GM23338 (cell line): ENCODE measurements at places on chromosomes 7 and 10. TPM values are rescaled to one million over a fixed set of nuclear protein-coding genes. Genes with fewer than 3 reads are reported as not detected.

DNA sequence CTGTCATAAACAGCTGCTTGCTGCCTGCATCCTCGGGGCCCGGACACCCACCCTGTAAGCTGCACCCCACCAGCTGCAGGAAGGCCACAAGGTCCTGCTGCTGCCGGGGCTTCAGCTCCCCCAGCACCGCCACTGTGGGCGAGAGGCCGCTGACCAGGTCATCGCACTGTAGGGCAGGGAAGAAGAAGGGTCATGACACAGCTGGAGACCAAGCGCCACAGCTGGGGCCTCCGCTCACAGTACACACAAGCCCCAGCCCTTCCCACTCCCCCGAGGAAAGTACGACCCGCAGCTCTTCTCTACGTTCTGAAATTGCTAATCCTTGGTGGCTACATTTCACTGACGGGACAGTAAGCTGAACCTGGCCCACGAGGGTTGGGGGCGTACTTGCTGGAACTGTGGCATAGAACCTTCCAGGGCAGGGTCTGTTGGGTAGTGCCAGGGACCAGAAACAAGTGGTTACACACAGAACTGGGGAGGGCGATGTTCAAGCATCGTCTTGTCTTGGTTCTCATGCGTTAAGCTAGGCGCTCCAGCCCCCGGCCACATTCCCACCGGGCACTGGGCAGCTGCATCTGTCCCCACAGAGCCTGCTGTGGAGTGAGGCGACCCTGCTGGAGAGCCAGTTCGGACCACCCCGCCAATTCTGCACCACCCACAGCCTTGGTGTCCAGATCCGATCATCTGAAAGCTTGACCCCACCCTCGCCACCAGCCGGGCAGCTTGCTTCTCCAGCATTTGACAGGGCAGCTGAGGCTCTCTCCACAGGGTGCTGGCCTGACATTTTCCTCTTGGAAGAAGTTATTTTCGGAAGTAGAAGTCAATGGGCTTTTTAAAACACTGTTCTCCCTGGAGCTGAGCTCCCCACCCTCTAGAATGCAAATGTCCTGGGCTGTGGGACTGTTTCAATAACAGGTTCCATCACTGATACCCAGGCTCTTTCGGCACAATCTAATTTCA, 50.8 kb downstream of the GSDME start:
- no peak for DNase-seq

DNA sequence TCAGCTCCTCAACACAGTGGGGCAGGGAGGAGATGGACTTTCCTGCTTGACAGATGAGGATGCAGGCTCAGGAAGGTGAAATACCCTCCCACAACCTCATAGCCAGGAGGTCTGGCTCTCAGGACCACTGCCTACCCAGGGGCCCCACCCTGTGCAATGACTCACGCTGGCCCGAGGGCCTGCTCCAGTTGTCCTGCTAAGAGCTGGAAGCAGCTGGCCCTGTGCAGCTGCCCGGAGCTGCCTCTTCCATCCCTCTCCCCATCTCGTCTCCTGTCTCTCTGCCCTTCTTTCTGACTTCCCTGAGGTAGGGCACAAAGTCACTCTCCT, 123.9 kb downstream of the ZMIZ1 start:
- DNase-seq: no peak

DNA sequence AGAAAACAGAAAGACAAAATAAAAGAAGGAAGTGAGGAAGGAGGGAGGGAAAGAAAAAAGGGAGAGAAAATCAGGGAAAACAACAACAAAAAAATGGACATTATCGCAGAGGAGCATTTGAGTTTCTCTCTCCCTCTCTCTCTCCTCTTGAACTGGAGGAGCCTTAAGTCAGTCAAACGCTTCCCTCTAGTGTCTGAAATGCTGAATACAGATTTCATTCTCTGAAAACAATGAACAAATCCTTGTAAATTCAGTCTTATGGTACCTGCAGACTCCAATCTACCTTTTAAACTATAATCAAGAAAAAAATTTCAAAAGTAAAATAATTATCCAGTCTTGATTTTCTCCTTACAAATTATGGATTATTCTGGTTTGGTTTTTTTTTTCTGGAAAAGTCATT, 89.2 kb upstream of the PFKP start:
- peak; percentile 77 for DNase-seq

- no peak for DNase-seq
Observed at GRCh38 chr10:130072247-130072646, 38.4 kb downstream of the C10orf143 start.

Gene XRCC2
- total RNA-seq: 25.7 and 33.2 TPM in 2 replicates

DNA sequence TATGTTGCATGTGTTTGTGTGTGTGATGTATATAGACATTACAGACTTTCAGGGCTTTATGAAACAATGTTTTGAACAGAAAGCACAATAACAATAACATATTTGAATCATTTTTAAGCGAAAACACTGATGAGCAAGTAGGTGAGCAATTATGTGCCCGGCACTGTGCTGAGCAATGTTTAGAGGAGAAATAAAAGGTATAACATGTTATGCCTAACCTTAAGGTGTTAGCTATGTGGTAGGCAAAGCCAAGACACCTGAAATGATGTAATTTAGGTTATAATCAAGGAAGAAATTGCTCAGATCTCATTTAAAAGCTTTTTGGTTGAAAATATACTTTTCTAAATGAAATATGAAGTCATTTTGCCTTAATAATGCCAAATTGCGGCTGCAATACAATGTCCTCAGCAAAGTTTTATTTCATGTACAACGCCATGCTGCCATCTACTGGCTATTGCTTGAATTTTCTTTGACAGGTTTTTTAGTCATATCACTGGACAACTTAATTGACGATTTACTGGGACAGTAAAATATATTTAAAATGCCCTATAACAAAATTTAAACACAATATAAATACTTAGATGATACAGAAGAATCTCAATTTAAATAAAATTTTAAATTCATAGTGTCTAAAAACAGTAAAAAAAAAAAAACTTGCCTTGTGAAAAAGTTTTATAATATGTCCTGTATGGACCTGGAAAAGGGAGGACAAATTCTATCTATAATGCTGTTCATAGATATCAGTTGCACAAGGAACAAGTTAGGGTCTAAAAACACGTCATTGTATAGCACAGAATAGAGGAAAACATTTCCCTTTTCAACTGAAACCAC, 131.1 kb upstream of the CDK1 start:
- DNase-seq: peak; percentile 82

Gene DEPP1
- 0.12 and 1.3 TPM in 2 replicates for total RNA-seq

DNA sequence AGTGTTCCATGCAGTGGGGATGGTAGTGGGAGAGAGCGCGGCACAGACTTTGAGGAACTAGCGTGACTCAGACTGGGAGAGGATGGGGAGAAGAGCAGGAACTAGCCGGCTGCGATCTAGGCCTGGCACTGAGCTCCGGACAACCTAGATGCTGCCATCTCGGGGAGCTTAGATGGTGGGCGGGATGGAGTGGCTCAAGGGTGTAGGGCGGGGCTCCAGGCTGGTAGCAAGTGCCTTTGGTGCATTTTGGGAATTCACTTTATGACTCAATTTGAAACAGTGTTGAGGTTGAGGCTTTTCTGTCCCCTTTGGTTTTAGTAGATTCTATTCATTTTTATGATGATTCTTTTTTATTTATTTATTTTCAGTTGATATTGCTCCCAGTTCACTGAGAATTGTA, 185.3 kb upstream of the GPR26 start:
- DNase-seq: no peak

DNA sequence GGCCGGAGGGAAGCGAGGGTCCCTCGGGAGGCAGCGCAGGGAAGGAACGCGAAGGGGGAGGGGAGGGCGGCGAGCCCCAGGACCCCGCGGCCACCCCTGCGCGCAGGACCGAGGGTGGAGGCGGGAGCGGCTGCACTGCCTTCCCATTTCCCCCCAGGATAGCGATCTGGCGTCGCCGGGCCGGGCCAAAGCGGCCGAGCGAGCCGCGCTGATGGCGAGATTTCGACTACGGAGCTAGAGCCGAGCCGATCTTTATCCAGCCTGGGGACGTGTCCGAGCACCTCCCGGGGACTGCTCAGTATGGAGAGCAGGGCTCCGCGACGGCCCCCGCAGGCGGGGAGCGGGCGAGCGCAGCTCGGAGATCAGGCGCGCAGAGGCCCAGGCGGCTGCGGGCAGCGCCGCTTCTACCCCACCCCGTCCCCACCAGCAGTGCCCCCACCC, 590 bp upstream of the CRTAC1 start:
- peak; percentile 61 for DNase-seq

GRCh38 chr7:128112781-128113221, 81.6 kb upstream of the LRRC4 start:
- no peak for DNase-seq

GRCh38 chr7:145212050-145212449, 376.2 kb upstream of the TPK1 start:
- no peak for DNase-seq

- DNase-seq: no peak
Observed at GRCh38 chr7:150410680-150411346, 31.7 kb downstream of the ZNF775 start.

Gene OR2A12
- total RNA-seq: not detected in 2 replicates

Gene LIPF
- total RNA-seq: not detected in 2 replicates

DNA sequence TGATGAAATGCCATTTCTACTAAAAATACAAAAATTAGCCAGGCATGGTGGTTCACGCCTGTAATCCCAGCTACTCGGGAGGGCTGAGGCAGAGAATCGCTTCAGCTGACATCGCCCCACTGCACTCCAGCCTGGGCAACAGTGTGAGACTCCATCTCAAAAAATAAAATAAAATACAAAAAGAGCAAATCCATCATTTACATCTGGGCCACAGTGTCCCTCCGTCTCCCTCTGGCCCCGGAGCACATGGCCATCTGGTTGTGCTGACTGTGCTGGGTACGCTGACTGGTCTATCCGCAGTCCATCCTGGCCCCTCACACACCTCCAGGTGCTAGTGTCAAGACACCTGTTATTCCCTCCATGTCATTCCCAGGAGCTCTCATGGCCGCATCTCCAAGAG, 42.1 kb downstream of the KCNH2 start:
- DNase-seq: no peak

- DNase-seq: no peak
Observed at GRCh38 chr10:129941199-129942018, 22.7 kb downstream of the EBF3 start.

- no peak for DNase-seq
Observed at GRCh38 chr7:12610899-12611298, 40.4 kb downstream of the SCIN start.

Gene PTF1A
- total RNA-seq: not detected in 2 replicates

- DNase-seq: no peak
Observed at GRCh38 chr7:111697771-111698170, 135.5 kb upstream of the IMMP2L start.

DNA sequence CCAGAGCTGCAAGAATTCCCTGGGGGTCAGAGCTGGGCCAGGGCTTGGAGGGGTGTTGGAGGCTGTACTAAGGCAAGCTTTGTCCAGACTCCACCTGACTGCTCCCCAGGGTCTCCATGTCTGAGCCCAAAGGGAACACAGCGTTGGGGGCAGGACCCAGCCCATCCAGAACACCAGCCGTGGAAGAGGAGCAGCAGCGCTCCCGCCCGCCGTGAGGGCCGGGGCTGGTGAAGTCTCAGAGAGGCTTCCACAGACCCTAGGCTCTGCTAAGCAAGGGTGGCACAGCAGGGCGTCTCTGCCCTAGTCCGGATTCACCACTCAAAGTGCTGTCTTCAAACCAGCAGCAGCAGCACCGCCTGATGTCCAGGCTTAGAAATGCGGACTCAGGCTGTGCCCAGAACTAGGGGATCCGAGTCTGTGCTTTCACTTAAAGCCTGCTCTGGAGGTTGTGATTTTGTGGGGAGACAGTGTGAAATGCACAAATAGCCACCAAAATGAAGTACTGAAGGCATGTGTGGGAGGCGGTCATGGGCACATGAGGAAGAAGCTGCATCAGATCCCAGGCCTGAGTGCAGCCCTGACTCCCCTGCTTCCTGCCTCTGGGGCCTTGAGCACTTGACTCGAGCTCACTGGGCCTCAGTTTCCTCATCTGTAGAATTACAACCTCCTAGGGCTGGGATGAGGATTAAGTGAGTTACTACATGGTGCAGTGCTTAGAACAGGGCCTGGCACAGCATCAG, 16.6 kb upstream of the AQP1 start:
- DNase-seq: peak; percentile 40

- no peak for DNase-seq
Observed at GRCh38 chr10:122986335-122986734, 6.1 kb downstream of the PSTK start.

GRCh38 chr7:24283897-24284698, at the start of gene NPY:
TSS of gene NPY (plus strand) at chr7:24284190. CDS start at chr7:24285241, 1,051 bp downstream.
- peak; percentile 68 for DNase-seq

DNA sequence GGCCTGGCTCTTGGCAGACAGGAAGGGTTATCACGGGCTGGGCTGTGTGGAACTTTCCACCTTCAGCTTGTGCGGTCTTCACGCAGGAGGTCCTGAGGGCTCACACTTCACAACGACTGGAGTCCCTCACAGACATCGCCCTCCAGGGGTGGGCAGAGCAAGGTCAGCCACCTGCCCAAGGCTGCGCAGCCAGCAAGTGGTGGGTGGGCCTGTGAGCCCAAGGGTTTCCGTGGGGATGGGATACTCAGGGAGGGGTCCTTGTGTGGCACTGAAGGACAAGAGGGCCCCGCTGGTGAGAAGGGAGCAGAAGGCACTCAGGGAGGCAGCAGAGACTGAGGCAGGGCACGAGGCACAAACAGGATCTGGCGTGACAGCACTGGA, 22.0 kb downstream of the PDIA4 start:
- DNase-seq: no peak

Gene WEE2
- 0.16 TPM in 1 of 2 replicates, not detected in the other for total RNA-seq

- no peak for DNase-seq
Observed at GRCh38 chr10:20622531-20623211, 274.4 kb downstream of the NEBL start.

Gene VIPR2
- 1.3 and 2.1 TPM in 2 replicates for total RNA-seq

DNA sequence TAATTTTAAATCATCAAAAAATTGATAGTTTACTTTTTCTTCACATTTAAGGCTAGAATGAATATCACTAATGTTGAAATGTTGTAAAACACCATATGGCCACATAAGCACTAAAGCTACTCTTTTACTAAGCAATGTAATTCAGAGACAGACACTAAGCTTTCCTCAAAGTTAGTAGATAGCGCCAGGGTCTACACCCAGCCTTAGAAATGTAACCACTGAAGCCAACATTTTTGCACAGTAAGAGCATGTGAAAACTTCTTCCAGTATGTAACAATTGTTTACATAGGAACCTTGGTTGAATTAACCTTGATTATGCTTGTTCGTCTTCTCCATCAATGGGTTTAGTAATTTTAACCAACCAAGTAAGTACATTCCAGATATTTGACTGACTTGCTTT, 28.4 kb upstream of the PRKG1 start:
- no peak for DNase-seq

Gene SLC35G1
- 3.9 and 7.2 TPM in 2 replicates for total RNA-seq

DNA sequence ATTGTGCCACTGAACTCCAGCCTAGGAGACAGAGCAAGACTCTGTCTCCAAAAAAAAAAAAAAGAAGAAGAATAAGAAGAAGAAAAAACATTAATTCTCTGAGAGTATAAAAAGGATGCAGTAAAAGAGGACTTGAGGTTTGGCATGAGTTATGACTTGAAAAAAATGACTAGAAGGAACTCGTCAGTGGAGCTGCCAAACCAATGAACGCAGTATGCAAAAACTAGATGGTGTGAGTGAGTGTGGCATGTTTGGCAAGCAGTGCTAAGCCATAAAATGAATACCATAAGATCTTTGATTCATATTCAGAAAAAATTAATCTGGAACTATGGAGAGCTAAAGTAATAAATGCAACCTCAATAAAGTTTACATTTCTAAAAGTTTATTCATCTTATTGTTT, 68.6 kb upstream of the MEOX2 start:
- no peak for DNase-seq

GRCh38 chr7:101891936-101892640, 74.7 kb downstream of the CUX1 start:
- no peak for DNase-seq

Gene FGFBP3
- total RNA-seq: 73.2 and 73.9 TPM in 2 replicates

GRCh38 chr10:3624367-3624766, 160.6 kb downstream of the KLF6 start:
- DNase-seq: peak; percentile 34
